Activated naive CD8-positive, alpha-beta T cell treated with anti-CD3 and anti-CD28 coated beads, Interleukin-2, amount 50 U/mL, for 24 hours (primary cell): ENCODE measurements at places on chromosomes 5 and 9.

DNA sequence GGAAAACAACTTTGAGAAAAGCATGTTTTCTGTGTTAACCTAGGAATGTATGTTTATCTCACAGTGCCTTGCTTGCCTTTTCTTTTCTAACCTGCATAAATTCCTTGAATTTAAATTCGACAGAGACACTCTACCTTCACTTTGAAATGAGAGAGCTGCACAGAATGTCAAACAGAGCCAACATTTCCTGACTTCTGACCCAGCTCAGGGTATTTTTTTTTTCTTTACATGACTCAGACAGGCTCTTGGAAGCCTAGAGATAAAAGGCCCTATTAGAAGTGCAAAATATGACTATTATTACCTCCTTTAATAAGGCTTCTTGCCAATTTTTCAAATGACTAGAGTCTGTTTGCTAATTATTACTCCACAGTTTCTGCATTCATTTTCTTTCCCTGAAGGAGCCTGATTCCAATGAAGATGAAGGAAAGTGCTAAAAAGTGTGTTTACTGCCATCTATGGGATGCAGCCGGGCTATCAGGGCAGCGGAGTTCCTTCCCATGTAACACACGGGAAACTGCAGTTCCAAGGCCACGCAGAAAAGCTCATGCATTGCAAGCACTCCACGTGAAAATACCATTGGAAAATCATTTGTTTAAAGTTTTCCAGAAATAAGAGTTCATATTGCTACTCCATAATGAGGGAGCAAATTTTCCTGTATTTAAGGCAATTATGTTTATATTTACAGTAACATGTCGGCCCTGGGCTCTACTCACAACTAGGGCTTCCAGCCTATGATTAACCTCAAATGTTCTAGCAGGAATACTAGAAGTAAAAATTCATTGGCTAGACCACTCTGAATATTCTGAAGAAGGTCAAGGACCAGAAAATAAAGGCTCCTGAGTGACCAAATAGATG, 485.6 kb downstream of the ZSWIM6 start:
- H3K4me3 ChIP-seq = no peak overlapping the region
- no peak overlapping the region for H3K27ac ChIP-seq
- H3K27me3 ChIP-seq = peaks cover 6% of the 10 kb centered on the region
- H3K4me1 ChIP-seq = no peaks in the 10 kb centered on the region
- no peaks in the 10 kb centered on the region for H3K36me3 ChIP-seq

DNA sequence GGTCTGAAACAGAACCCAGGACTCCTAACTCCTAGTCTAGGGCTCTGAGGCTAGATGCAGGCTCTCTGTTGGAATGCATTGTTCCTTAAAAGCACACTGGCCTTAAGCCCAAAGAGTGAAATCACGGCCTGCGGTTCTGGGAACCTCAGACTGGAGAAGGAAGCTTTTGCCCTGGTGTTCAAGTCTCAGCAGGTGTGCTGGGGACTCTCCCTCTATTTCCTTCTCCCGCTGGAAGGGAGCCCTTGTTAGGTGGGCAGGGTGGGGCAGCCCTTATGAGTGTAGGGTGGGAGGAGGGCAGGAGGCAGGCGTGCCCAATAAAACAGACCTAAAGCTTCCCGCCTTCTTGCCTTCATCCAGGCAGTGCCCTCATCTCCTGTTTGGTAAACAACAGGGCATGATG, 1.8 kb upstream of the PPARGC1B start:
- H3K4me1 ChIP-seq = peaks cover 14% of the 10 kb centered on the region
- no peak overlapping the region for H3K27ac ChIP-seq
- H3K4me3 ChIP-seq = no peak overlapping the region
- H3K27me3 ChIP-seq = no peaks in the 10 kb centered on the region

DNA sequence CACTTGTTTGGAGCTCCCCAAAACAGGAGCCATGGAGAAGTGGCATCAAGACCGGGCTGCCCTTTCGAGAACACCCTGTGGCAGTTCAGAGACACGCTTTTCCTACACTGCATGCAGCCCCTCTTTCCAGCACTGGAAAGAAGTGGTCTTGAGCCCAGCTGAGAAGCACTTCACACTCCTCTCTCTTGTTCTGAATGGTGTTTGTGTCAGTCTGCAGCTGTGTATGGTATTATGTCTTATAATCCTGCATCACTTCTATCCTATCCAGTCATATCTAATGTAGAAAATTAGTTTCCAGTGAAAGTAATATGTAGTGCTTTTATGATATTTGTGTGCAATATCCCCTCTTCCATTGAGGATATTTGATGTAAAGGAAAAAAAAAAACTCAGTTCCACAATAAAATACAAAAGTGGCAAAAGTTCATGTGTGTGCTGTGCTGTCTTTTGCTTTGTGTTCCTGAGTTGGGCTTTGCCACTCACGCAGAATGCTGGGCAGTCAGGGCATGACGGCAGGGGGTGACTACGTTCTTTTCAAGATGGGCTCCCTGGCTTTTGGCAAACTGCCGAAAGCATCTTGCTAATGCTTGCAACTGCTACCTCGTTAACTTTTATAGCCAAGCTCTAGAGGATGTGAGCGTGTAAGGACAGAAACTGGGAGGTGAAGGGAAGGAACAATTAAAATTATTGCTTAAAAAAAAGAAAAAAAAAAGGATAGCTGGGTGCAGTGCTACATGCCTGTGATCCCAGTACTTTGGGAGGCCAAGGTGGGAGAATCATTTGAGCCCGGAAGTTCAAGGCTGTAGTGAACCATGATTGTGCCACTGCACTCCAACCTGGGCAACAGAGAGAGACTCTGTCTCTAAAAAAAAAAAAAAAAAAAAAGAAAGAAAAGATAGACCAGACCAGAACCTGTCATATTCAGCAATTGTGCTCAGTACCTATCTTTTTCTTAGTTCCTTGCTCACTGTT, 102.2 kb downstream of the MAP1B start:
- H3K36me3 ChIP-seq = peaks cover 18% of the 10 kb centered on the region
- H3K27me3 ChIP-seq = no peaks in the 10 kb centered on the region
- peaks cover 33% of the 10 kb centered on the region for H3K4me1 ChIP-seq
- DNase-seq = no peak
- no peak overlapping the region for H3K27ac ChIP-seq

- peak overlapping the region; percentile 12 for H3K27ac ChIP-seq
- no peak for DNase-seq
- no peaks in the 10 kb centered on the region for H3K27me3 ChIP-seq
- no peaks in the 10 kb centered on the region for H3K36me3 ChIP-seq
These were observed 81.0 kb upstream of the EQTN start for GRCh38 chr9:27377811-27378456.

DNA sequence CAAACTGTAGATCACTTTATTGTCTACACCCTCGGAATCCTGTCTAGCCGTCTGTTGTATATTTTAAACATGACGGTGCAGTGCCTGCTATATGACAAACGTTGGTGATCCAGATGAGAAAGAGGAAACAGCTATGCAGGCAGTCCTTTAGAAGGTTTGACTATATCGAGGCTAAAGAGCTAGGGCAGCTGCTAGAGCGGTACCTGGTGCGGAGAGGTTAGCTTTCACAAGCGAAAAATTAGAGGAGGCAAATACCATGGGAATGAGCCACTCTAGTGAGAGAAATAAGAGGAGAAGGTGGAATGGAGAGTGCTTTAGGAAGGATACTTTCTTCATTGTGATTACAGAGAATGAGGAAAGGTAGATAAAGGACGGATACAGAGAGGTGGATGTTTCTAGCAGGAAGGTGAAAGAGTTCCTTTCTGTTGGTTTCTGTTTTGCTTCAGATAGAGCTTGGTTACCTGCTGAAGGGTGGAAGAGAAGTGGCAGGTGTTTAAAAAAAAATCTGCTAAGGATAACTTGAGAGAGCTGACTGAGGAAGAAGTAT, 959 bp upstream of the FBXL17 start:
- H3K4me3 ChIP-seq = peak overlapping the region; percentile 84
- H3K27me3 ChIP-seq = no peaks in the 10 kb centered on the region
- peak overlapping the region; percentile 88 for H3K27ac ChIP-seq
- peaks cover 28% of the 10 kb centered on the region for H3K4me1 ChIP-seq
- no peak for DNase-seq

GRCh38 chr9:88574953-88575352, 40.0 kb downstream of the NXNL2 start:
- peaks cover 12% of the 10 kb centered on the region for H3K27me3 ChIP-seq
- H3K4me1 ChIP-seq = peaks cover 2% of the 10 kb centered on the region
- no peak overlapping the region for H3K27ac ChIP-seq
- DNase-seq = no peak
- no peak overlapping the region for H3K4me3 ChIP-seq

GRCh38 chr9:129486756-129487657, 133.9 kb downstream of the C9orf50 start:
- peaks cover 71% of the 10 kb centered on the region for H3K4me1 ChIP-seq
- H3K36me3 ChIP-seq = peaks cover 18% of the 10 kb centered on the region
- H3K27me3 ChIP-seq = no peaks in the 10 kb centered on the region
- H3K27ac ChIP-seq = peak overlapping the region; percentile 94
- H3K4me3 ChIP-seq = peak overlapping the region; percentile 81

DNA sequence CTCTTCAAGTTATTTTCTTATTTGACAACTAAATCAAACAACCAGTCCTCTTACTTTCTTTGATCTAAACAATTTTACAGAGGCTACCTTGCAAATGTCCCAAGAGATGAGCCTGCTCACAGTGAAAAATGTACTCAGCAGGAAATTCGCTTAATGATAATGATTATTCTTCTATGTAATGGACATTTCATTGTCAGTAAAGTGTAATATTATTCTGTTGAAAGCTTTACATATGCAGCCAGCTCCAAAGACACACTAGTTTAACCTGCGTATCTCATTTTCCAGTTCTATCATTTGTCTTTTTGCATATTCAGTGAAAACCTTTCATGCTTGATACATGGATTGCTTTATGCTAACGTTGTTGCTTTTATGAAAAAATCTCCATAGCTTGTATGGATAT, 758.7 kb upstream of the ZNF608 start:
- no peaks in the 10 kb centered on the region for H3K4me1 ChIP-seq
- H3K4me3 ChIP-seq = no peak overlapping the region
- H3K27me3 ChIP-seq = no peaks in the 10 kb centered on the region
- H3K36me3 ChIP-seq = no peaks in the 10 kb centered on the region
- DNase-seq = no peak
- H3K27ac ChIP-seq = no peak overlapping the region

- no peaks in the 10 kb centered on the region for H3K27me3 ChIP-seq
- peaks cover 4% of the 10 kb centered on the region for H3K4me1 ChIP-seq
- H3K4me3 ChIP-seq = no peak overlapping the region
These were observed 47.4 kb upstream of the AFAP1L1 start for GRCh38 chr5:149224282-149224681.

DNA sequence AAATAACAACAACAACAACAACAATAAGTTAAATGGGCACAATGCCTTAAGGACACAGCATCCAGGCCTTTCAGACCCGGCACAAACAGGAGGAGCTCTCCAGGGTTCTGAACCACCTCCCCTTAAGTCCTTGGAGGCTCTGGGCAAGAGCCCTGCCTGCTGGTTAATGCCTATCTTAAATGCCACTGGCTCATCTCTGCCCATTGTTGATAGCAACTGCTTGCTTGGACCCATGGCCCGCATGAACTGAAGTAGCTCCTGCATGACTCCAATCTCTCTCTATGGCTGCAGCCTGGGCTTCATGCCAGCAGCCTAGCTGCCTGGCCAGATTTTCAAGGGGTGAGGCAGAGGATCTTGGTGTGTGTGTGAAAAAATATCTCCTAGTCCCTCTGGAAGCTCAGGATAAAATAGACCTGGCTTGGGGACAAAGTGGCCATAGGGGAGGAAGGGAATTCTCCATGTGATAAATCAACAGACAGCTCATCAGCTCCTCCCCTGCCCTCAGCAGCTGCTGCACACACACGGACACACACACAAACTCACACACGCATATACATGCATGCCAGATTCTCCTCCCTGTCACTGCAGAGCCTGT, 27.4 kb downstream of the FAM219A start:
- no peaks in the 10 kb centered on the region for H3K27me3 ChIP-seq
- peak; percentile 18 for DNase-seq
- H3K4me1 ChIP-seq = no peaks in the 10 kb centered on the region
- no peak overlapping the region for H3K27ac ChIP-seq

- peak overlapping the region; percentile 71 for H3K27ac ChIP-seq
- H3K4me1 ChIP-seq = peaks cover 34% of the 10 kb centered on the region
- H3K36me3 ChIP-seq = peaks cover 31% of the 10 kb centered on the region
These were observed 116.5 kb downstream of the GDNF start for GRCh38 chr5:37723162-37723961.

DNA sequence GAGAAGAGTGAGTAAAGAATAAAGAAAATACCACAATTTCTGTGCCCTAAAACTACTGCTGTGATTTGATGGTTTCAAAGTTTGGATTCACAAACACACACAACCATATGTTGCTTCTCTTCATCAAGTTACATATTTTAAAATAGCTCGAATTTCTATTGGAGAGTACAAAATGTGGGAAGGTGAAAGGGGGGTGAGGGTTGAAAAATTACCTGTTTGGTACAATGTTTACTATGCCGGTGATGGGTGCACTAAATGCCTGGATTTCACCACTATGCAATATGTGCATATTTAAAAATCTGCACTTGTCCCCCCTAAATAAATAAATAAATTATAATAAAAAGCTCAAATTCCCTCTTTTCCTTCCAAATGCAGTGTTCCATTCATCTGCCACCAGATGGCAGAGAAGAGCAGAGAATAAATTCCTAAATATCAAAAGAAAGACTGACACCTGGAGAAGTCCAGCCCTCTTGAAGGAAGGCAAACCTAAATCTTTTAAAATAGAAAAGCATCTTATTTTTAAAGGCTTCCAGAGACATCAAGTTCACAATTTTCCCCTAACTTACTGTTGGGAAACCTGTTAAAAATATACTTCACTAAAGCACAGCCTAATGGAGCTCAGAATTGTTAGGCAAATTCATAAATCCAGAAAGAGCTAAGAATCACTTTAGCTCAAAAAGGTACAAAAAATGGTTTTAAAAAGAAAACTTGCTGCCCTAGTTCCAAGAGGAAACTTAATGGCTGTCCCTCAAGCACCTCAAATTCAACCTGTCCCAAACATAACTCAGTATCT, 24.8 kb upstream of the HNRNPA0 start:
- H3K4me1 ChIP-seq = no peaks in the 10 kb centered on the region
- DNase-seq = no peak
- no peak overlapping the region for H3K27ac ChIP-seq
- no peaks in the 10 kb centered on the region for H3K36me3 ChIP-seq
- no peak overlapping the region for H3K4me3 ChIP-seq

GRCh38 chr9:84375954-84376353, 35.4 kb upstream of the SLC28A3 start:
- no peak for DNase-seq
- H3K36me3 ChIP-seq = no peaks in the 10 kb centered on the region
- no peak overlapping the region for H3K27ac ChIP-seq
- no peak overlapping the region for H3K4me3 ChIP-seq
- H3K4me1 ChIP-seq = no peaks in the 10 kb centered on the region
- peaks cover 15% of the 10 kb centered on the region for H3K27me3 ChIP-seq

DNA sequence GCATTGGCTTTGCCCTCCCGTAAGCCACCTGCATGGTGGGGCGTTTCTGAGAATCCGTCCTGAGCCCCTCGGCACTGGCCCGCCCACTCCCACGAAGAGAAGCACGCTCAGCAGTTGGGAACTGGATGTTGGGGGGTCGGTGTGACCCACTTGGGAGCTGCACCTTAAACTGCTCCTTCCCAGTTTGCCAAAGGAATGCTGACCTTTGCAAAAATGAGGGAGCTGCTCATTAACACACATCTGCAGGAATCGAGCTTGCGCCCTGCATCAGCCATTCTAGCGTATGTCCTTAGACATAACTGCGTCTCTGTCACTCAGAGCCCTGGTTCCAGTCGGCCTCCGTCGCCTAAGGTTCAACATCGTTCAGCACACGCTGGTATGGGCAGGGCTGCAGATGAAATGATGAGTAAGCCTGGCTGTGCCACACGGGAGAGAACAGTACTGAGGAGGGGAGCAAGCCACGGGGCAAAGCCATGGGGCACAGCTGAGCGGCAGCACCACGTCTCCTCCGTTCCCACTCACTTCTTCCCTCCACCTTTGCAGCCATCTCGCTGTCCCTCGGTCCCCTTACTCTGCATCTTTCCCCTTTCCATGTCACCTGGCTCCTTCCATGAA, 28.8 kb upstream of the NCS1 start:
- peaks cover 4% of the 10 kb centered on the region for H3K36me3 ChIP-seq
- H3K4me1 ChIP-seq = peaks cover 72% of the 10 kb centered on the region
- DNase-seq = no peak
- peak overlapping the region; percentile 43 for H3K4me3 ChIP-seq
